ENCODE measurements at places on chromosomes 7 and 10. TPM values are rescaled to one million over a fixed set of nuclear protein-coding genes. Genes with fewer than 3 reads are reported as not detected.

TET1 gene
- 82.5 TPM for total RNA-seq

PNLIP gene
- total RNA-seq, result not detected

ACSL5 gene
- total RNA-seq, result not detected

CYP26C1 gene
- total RNA-seq, result not detected

DNA sequence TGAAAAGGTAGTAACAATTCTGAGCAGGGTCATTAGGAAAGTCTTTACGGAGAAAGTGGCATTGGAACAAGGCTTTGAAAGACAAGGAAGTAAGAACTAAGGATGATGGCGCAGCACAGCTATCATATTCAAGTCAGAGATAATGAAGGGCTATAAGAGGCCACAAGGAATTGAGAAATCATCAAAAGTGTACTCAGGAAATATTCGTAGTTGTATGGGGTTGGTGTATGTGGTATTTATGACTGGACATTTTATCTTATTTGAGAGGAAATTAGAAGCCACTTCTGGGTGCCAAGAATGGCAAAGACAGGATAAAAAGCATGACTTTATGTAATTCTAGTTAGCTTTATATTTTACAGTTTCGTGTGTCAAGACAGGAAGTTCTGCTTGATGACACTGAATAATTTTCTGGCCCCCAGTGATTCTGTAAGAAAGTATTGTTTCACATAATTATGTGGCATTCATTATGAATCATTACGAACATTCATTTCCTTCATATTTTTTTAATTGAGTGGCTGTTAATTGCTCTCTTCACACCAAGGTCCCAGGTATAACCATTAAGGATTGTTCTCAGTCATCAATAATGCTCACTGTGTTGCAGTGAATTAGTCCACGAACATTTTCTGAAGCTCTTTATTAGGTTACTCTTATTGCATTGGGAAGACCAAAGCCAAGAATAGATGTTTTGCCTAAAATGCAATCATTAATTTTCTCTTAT lies 244.3 kb downstream of the PHF14 start:
- no peak for DNase-seq

DNA sequence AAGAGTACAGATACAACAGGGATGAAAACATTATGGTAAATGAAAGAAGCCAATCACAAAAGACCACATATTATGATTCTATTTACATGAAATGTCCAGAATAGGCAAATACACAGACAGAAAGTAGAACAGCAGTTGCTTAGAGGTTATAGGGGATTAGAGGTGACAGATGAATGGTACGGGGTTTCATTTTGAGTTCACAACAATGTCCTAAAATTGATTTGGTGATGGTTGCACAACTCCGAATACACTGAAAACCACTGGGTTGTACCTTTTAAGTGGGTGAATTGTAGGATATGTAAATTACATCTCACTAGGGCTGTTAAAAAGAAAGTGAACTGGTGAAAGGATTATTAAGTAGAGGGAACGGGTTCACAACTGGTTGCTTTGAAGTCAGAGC lies 76.3 kb upstream of the MRLN start:
- no peak for DNase-seq
